ENCODE measurements at places on chromosomes 3 and 15.

DNA sequence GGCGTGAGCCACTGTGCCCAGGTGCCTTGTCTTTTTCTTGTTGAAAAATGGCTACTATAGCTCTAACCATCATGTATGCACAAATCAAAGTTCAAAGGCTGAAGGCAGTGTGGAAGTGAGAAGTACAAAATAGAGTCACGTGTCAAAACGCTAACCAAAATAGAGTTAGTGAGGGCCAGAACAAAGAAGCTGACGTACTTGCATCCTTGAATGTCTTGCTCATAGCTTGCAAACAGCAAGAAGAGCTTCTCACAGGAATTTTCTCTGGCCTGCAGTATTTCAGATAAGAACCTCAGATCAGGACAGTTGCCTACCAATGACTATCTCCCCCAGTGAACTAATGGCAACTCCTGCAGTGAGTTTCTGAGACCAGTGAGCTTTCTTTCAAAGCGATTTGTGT, 713.5 kb downstream of the GRM7 start:
- no peak for DNase-seq

DNA sequence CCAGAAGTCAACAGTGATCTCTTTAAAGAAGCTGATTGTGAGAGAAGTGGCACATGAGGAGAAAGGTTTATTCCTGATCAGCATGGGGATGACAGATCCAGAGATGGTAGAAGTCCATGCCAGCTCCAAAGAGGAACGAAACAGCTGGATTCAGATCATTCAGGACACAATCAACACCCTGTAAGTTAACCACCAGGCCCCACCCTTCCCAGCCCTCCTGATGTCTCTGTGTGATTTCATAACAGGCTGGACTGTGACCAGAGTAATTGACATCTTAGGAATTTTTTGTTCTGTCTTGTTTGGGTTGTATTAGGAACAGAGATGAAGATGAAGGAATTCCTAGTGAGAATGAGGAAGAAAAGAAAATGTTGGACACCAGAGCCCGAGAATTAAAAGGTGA, 67.7 kb downstream of the KLHL25 start:
- no peak for DNase-seq

GRCh38 chr3:160444411-160444810, 5.2 kb downstream of the TRIM59 start:
- DNase-seq, result no peak

DNA sequence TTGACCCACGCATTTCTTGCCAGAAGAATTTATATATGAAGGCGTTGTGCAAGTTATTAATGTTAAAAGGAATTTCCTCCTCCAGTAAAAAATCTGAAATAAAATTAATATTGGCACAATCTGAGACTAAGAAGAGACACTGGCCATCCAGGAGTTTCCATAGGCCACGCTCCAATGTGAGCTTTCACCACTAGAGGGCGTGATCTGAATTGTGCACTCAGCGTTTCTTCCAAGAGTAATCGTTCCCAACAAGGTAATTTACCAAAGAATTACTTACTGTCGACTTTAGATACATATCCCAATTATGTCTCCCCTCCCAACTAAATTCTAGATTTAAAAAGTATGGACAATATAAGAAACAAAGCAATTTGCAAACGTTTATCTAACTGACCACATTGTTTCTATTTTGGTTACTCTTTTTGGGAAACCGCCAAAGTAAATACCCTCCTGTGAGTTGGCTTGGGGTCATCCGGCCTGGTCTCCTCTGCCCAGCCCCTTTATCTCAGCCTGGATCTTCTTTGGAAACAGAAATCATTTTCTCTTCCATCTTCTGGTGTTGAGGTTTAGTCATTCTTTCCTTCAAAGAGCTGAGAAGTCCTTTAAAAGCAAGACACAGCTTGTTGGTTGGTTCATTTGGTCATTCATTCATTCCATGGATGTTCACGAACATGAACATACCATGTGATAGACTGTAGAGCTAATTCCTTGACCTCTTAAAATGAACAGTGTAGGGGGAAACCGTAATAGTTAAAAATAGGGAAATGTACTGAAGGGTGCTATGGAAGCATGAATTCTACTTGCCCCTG, 26.2 kb downstream of the POLR2M start:
- DNase-seq, result peak; percentile 27

DNA sequence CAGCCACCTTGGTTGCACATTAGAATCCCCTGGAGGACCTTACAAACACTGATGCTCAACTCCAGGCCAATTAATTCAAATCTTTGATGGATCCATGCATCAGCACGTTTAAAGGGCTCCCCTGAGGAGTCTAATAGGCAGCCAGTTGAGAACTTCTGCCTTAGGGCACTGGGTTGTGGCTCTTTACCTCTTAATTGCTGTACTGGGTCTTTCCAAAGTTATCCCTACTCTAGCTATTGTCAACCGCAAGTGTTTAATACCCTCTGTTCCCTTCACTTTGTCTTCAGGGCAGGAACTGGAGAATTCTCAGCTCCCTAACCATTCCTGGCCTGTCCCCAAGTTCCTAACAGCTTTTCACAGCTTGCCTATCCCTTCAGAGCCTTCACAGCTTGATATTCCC, 15.0 kb upstream of the FAM174B start:
- DNase-seq, result peak; percentile 37

DNA sequence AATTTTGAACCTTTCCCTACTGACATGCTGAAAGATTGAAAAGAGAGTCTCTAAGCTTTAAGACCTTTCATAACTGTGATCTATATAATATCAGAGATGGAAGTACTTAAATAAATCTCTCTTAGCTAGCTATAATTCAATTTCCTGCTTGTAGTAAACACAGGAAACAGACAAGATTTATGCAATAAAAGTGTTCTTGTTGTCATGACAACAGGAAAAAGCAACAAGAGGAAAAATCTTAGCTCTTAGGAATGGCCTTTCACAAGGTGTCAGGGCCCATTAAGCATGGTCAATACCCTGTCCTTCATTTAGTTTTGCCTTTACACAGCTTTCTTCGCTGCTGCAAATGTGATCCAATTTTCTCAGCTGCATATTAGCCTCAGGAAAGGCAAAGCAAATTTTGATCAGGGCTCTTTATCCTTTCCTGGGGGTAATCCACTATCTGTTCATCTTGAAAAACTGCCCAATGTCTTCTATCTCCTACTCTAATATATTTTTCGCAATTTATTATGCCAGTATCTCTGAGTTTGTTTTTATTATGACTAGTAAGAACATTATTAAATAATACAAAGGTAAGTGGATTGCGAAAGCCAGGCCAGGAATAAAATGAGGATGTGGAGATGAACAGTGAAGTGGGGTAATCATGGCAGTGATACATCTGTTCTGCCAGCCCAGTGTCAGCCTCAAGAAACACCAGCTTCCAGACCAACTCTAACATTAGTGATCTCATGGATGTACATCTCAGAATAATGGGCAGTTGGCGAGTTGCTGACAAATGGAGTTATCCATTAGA, 28.7 kb downstream of the SIDT1 start:
- DNase-seq, result no peak

DNA sequence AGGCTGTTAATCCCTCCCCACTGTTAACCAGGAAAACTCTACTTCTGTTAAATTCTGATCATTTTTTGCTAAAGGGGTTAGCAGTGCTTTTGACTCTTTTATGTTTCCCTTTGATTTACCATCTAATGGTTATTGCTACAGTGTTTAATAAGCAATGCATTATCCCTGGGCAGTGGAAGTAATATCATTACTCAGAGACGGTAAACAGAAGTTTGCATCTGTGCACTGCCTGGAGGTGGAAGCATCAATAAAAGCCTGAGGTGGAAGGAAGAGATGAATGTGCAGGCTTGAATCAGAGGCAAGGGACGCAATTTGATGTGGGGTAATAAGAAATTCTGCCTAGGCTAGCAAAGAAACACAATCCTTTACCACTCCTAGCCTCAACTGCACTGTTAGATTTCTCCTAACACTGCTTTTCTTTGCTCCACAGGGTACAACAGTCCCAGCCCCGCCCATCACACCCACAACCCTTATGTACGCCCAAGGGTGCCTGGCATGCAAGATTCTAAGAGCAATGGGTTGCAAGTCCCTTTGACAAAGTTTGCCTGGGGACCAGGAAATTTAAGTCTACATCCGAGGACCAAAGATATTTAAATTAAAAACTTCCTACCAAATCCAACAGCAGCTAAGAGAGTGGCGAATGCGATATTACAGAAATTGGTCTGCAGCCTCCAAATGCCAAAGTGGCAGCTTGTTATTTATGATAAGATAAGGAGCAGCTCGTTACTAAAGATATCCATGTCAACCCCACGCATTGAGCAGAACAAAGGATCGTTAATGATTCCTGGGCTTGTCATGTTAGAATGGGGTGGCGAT, 261.4 kb downstream of the FHIT start:
- DNase-seq, result no peak

DNA sequence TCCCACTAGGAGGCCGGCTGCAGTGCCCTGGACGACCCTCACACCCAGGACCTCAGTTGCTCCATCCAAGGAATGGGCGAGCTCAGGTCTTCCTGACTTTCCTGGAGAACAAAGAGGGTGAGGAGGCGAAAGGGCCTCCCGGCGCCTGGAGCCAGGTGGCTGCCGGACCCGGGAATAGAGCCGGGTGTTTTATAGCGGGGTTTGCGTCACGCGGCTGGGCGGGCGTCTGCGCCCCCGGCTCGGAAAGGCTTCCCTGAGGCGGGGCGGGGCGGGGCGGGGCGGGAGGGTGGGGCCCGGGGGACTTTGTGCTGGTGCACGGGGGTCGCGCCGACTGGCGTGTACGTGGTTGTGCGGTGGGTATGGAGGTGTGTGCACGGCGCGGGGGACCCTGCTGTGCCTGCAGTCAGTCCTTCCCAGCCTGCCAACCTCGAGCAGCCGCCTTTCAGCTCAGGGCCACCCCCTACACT, 4.6 kb upstream of the PRKCD start:
- DNase-seq, result no peak

DNA sequence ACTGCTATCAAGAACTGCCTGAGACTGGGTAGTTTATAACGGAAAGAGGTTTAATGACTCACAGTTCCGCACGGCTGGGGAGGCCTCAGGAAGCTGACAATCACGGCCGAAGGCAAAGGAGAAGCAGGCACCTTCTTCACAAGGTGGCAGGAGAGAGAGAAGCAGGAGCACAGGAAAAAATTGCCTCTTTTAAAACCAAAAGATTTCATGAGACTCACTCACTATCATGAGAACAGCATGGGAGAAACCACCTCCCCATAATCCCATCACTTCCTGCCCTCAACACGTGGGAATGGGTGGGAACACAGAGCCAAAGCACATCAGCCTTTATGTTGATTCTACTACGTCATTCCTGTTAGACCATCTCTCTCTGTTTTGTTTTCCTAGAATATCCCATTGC, 650.9 kb upstream of the SEMA6D start:
- no peak for DNase-seq

GRCh38 chr15:73744293-73744692, 8.9 kb downstream of the INSYN1 start:
- DNase-seq, result no peak

GRCh38 chr3:191376516-191377141, 46.3 kb upstream of the UTS2B start:
- DNase-seq, result no peak

- DNase-seq, result no peak
Measured at GRCh38 chr3:156659260-156659659, 15.1 kb upstream of the TIPARP start.

GRCh38 chr3:43503067-43503728, 118.6 kb downstream of the ANO10 start:
- no peak for DNase-seq

DNA sequence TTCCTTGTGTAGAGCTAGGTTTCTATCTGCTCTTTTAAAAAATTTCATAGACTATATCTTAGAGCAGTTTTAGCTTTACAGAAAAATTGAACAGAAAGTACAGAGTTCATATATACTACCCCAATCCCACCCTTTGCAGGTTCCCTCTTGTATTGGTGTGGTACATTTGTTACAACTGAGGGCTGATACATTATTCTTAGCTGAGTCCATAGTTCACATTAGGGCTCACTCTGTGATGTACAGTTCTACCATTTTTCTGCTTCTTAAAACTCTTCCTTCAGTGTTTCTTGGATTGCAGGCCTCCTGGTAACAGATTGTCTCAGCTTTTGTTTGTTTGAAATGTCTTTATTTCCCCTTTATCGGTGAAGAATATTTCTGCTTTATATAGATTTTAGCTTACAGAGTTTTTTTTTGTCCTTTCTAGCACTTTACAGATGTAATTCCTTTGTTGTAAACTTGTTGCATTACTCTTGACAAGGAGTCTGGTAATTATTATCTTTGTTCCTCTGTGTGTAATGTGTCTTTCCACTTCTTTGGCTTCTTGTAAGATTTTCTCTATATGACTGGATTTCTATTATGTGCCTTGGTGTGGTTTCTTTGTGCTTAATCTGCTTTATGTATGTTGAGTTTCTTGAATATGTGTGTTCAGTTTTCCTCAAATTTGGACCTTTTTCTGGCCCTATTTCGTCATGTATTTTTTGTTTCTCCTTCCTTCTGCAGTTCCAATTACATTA, 25.3 kb downstream of the MEF2A start:
- no peak for DNase-seq

- no peak for DNase-seq
Measured at GRCh38 chr3:116030131-116030850, 407.0 kb downstream of the GAP43 start.

- no peak for DNase-seq
Measured at GRCh38 chr3:94349310-94349878, 286.5 kb downstream of the NSUN3 start.

Data from NCI-H2171 (cell line).